NCI-H1436 (cell line): ENCODE measurements at places on chromosomes 16 and 17.
A peak's percentile ranks its signal among the peaks of the same experiment; 100 is the strongest.

- peak; percentile 34 for DNase-seq
Observed at GRCh38 chr17:27808628-27809027, 8.3 kb upstream of the NOS2 start.

DNA sequence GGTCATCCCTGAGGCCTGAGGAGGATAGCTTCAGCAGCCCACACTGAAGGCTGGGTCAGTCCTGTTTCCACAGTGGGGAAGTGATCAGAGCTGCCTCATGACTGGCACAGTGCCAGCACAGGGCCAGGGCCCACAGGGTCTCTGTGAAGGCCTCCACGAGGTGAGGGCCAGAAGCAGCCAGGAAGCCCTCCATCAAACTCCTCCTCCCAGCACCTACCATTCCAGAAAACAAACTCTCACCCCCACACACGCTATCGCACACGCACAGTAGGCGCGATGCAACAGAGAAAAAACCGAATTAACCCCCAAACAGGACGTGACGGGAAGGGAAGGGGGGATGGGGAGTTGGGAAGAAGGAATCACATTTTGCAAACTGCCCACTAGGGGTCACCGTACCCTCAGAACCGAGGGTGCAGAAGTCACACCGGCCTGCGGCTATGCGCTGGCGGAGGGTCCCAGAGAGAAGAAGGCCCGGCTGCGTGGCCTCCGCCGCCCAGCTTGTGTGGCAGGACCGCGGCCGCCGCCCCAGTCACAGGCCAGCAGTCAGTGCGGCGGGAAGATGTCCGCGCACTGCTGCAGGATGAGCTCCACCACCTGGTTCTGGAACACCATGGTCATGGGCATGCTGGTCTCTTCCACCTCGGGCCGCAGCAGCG, 37.6 kb downstream of the ARHGAP27 start:
- peak; percentile 66 for DNase-seq

DNA sequence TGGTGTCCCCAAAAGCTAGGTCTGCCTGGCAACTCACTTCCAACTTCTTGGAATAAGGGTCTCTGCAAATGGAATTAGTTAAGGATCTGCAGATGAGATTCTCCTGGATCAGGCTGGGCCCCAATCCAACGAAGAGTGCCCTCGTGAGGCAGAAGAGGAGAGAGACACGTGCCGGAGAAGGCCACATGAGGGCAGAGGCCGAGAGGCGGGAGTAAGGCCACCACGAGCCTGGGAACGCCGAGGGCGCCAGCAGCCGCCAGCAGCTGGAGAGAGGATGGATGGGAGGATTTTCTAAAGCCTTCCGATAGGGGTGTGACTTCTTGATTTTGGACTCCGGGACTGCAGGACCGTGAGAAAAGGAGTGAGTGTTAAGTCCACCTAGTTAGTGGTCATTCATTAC, 76.3 kb downstream of the JPH3 start:
- DNase-seq: no peak

GRCh38 chr17:68455901-68456338, 1.4 kb downstream of the WIPI1 start:
- DNase-seq: peak; percentile 81

DNA sequence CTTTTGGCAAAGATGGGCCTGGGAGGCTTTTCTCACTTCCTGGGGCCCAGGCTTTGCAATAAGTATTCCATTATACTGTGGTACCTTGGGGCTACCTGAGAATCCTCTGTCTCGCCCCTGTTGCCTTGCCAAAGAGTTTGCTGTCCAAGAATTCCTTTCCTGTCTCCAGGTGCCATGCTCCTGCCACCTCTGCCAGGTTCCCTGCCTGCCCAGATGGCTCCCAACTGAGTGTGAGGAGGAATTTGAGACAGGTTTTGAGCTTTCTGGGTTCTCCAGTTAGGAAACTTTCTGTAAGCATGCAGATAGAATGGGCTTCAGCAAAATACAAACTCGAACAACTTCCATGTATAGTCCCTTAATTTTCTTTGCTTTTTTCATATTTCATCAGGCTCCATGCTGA, 5.8 kb downstream of the MAPT start:
- DNase-seq: no peak

DNA sequence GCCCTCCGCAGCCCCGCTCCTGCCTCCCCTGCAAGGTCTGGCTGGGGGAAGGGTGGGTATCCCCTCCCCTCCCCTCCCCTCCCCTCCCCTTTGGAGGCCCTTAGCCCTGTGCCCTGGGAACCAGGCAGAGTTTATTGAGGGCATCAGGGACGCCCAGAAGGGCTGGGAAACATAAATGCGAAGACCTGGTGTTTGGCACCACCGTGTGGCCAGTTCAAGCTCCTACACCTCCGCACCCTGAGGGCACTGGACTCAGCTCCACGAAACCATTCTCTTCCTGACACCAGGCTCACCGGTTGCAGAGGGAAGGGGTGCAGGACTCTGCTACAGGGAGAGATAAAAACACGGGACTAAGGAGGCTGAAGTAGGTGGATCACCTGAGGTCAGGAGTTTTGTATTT, 1.0 kb upstream of the AIPL1 start:
- peak; percentile 69 for DNase-seq

DNA sequence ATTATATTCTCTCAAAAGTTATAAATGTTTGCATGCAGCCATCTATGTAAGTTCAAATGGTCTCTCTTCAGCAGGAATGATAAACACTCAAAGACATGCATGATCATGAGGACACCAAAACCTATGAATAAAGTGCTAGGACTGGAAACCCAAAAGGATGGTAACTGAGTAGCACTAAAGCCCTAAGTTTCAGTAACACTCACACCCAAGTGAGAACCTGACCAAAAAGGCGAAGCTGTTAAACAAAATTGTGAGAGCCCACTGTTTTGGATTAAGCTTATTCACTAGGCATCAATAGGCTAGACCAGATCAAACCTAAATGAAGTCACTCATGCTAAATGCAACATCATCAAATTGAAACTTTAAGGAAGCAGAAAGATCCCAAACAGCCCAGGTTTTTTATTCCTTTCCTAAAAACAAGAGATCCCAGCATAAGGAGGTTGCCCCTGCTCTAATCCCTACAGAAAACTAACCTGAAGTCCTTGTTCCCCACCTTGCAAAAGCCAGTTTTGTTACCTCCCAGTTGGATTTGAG, 42.4 kb downstream of the GLG1 start:
- no peak for DNase-seq

- DNase-seq: no peak
Observed at GRCh38 chr17:11336290-11336689, 95.3 kb downstream of the SHISA6 start.

GRCh38 chr17:68429881-68430280, 27.4 kb downstream of the WIPI1 start:
- no peak for DNase-seq

DNA sequence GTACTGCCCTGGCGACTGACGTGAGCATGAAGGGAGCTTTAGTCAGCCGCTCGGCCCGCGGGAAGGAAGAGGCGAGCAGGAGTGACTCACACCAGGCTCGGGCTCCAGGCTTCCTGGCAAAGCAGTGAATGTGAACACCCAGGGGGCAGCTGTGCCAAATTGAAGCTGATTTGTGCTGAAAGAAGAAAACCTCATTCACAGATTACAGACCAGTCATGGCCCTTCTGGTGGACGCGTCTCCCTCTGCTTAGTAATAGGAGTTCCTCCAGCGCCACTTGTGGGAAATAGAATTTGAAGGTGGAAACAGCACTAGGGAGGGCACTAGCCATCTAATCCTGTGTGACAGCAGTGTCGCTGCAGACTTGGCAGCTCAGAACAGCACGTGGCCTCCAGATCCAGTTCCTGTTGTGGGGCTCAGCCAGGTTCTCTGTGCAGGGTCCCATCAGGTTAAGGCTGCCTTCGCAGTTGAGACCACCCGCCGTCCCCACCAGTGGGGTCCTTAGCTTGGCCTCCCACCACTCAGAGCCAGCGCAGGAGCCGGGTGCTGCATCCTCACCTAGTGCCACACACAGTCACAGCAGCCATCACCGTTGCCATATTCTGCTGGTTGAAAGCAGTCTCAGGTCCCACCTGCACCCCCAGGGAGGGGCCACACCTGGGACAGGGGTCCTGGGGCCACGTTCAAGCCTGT, 164.5 kb upstream of the CHMP6 start:
- DNase-seq: no peak

DNA sequence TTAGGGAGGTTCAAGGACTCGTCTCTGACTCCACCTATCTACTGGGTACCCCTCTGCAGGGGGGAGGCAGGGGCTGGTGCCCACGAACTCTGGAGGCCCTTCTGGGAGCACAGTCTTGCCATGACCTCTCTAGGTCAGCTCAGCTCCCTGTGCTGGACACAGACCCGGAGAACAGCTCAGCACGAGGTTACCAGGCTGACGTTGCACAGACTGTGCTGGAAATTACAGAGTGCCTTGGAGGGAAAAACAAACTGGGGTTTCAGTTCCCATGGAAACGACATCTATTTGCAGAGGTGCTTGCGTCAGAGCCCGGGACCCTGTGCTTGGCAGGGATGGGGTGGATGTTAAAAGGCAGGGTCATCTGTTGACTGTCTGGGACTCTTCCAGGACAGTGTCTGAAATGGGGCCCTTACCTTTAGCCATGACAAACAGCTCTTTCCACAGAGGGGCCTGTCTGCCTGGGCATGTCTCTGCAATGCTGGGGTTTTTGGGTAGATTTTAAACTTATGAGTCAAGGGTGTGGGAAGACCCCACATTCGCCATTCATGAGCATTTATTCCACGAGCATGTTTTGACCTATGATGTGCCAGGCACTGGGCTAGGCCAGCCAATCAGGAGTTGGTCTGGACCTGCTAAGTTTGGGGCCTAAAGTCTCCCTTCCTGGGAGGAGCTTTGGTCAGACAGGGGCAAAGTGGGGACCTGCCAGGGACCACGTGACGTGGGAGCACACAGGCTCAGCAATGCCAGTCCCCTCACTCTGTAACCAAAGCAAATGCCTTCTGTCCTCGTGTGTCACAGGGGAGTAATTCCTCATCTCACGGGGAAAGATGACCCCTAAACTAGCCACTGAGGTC, 22.5 kb downstream of the CCR7 start:
- DNase-seq: peak; percentile 33

DNA sequence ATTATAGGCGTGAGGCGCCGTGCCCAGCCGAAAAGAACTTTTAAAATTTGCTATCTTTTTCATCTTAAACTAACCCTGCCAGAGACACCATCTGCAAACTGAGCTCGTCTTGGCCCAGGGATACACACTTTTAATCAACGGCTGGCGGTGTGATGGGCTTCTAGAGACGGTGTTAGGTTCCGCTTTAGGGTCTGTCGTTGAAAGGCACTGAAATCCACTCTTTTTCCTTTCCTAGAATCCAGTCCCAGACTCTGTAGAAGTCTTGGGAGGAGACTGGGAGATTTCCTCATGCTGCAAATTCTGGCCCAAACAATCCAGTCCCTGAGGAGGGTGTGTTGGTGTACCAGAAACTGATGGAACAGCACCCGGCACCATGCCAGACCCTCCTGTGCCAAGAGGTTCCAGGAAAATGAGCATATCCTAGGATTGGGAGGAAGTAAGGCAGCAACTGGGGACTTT, 52.0 kb upstream of the TEX2 start:
- DNase-seq: no peak

DNA sequence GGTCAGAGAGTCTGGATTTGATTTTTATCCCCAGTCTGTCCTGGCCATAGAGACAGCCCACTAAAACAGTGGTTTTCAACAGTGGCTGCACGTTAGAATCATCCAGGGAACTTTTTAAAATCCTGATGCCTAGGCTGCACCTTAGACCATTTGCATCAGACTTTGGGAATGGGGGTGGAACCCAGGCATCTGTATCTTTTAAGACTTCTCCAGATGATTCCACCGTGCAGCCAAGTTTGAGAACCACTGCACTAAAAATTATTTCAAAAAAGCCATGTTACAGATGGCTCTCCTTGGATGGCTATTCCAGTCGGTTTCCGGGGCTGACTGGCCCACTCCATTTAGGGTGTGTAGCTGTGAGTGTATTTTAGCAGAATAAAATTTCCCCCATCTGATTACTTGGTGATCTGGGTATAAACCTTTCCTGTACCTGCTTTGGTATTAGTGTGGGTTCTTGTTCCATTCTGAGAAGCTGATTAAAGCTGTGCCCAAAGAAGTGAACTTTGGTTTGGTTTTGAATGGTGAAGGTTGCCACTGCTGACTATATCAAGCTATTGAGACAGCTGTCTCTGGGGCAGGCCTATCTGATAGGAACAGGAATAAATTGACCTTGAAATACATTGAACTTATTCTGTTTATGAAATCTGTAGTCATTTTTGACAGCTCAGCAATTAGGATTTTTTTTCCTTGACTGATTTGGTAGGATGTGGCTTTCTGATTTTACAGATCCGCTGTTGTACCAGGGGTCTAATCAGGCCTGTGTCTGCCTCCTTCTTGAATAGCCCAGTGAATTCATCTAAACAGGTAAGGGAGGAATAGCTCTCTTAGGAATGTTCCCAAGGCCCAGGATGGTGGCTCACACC, 1.3 kb downstream of the ATP5MC1 start:
- no peak for DNase-seq

- peak; percentile 21 for DNase-seq
Observed at GRCh38 chr17:8894673-8895578, 27.5 kb upstream of the PIK3R6 start.

GRCh38 chr17:49748791-49749190, 15.1 kb downstream of the FAM117A start:
- no peak for DNase-seq

- DNase-seq: no peak
Observed at GRCh38 chr16:64964126-64964540, 157.7 kb downstream of the CDH11 start.

DNA sequence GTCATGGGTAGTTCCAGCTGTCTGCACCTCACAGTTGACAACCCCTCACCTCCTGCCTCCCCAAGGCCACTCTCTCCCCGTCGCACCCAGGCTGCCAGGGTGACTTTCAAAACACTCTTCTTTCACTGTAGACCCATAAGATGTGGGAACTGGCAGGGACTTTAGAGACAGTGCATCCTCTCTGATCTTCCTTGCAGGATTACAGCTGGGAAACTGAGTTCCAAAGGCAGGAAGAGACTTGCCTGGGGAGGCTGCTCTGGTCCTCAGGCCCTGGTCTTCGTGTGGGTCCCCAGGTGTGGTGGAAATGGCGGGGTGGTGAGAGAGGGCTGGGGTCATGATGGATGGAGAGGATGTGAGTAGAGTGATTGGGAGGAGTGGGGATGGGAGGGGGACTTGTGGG, 21.9 kb upstream of the NKD1 start:
- no peak for DNase-seq

GRCh38 chr16:87725596-87726235, 40.1 kb downstream of the KLHDC4 start:
- DNase-seq: no peak

GRCh38 chr16:16073001-16073545, 123.7 kb downstream of the ABCC1 start:
- DNase-seq: no peak
